ENCODE measurements at places on chromosomes 6 and 20.

DNA sequence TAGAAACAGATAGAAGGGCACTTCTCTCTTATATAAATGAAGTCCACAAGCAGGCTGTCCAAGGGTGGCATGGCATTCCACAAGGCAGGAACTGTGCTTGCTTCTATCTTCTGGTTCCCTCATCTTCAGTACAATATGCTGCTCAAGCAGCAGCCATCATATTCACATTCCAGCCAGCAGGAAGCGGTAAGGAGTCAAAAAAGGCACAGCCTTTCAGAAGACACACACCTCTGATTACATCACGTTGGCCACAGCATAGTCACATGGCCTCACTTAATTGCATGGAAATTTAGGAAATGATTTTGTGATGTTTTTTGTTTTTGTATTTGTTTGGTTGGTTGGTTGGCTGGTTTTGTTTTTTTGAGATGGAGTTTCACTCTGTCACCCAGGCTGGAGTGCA is 19.0 kb downstream of the REM1 start:
- no peak for DNase-seq

GRCh38 chr6:120935908-120936307 is 398.4 kb downstream of the TBC1D32 start:
- no peak for DNase-seq

DNA sequence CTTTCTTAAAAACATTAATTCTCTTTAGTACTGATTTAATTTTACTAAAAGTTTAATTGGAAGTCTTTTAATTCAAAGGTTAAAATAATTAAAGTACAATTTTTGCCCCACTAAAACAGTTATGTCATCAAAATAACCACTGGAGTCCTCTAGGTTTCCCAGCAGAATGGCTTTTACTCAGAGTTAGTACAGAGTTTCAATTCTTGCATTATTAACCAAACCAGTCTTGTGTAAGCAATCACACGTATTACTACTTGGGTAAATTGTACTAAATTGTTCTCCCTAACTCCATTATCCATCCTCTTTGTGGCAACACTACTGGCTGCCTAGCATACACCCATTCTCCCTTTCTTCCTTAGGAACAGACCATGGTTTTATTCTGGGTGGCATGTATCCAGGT is 36.9 kb downstream of the CDK19 start:
- no peak for DNase-seq

DNA sequence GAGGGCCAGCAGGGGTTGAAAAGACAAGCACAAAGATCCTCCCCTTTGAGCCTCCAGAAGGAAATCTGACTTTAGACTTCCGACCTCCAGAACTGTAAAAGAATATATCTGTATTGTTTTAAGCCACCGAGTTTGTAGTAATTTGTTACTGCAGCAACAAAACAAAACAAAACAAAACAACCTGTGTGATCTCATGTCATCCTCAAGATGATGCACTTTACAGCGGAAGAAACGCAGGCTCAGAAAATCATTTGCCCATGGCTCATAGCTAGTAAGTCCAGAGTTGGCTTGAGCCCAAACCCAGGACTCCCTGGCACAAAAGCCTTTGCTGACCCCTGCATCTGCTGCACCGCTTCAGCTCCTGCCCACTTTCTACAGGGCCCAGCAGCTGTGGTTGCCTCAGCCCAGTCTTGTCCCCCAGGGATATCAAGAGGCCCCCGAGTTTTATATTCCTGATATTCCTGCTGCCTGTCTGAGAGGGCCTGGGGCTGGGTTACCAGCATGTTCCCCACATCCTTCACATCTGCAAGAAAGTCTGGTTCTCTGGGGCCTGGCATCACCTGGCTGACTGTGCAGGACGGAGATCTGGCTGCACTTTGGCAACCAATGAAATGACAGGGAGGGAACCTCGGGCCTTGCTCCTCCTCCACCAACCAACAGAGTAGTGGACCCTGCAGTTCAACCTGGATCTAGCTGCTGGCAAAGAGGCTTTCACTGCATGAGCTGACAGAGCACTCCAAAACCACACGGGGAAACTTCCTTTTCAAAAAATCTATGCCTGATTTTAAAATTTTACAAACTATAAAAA is 56.9 kb downstream of the JPH2 start:
- DNase-seq, result no peak

GRCh38 chr6:80988892-80989291 is 763.6 kb downstream of the TENT5A start:
- no peak for DNase-seq

DNA sequence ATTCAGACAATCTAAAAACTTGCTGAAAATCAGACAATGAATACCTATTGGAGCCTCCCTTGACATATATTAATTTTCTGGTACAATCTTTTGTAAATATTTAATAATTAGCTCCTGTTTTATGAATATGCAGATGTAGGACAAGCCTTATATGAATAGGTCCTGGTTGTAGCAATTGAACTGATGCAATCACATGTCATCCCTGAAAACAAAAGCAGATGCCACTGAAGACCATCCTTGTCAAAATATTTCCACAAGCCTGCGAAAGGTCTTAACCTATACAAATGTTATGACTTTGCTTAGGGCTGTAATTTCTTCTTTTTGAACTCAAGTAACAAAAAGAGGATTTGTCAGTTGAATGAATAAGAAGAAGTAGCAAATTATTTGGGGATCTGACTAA is 722.1 kb downstream of the EYS start:
- DNase-seq, result no peak

DNA sequence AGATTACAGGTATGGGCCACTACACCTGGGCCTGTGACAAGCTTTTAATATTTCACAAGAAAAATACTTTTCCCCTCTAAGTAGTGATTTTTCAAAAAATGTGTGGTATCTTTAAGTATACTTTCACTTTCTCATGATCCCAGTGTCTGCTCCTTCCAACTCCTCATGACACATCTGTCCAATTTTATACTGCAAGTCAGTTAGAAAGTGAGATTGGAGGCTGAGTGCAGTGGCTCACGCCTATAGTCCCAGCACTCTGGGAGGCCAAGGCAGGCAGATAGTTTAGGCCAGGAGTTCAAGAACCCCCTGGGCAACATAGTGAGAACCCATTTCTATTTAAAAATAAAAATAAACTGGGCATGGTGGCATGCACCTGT is 20.2 kb downstream of the PIM1 start:
- DNase-seq, result no peak

DNA sequence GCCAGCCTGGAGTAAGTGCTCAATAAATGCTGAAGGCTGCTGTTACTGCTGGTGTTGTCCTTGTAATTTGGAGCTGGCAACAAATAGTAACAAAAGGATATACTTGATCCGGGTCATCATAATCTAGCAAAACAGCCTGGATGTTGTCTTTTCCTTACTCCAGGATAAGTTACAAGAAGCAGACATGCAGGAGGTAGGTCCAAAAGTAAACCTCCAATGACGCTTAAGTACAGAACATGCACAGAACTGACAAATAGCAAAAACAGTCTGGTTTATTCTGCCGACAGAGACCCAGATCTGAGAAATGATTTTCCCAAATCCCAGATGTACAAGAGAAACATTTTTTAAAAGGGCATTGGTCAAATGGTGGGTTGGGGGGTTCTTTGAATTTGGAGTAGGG is 93.0 kb upstream of the KCNK16 start:
- no peak for DNase-seq

GRCh38 chr6:125584468-125584939 is 164.9 kb upstream of the HEY2 start:
- DNase-seq, result no peak

GRCh38 chr6:15620611-15621010 is 42.2 kb downstream of the DTNBP1 start:
- DNase-seq, result no peak

DNA sequence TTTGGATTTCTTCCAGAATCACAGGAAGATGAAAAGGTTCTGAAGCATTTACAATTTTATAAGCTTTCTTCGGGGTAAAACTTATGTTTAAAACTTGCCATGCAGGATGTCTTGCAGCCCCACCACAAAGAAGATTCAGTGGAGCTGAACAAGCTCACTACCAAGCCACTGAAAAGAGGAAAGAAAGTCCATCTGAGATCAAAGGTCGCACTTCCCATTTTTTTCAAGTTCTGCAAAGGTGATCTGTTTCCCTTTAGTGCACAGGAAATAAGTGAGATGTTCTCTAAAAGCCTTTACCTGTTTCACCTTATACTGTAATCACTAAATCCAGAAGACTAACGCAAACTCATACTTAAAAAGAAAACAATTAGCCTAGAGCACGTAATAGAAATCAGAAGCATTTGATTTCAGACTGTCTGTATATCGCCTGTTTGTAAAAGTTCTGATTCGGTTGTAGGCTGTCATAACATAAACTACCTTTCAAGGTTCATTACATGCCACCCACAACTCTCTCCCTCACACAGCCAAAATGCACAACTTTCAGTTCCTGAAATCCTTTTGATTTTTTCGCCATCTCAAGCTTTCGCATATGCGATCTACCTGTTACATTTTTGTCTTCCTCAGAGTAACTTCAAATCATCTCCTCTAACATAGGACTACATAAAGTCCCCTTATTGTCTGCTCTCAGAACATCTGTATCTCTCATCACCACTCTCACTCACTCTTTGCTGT is 1.8 kb downstream of the ECHDC1 start:
- DNase-seq, result no peak

DNA sequence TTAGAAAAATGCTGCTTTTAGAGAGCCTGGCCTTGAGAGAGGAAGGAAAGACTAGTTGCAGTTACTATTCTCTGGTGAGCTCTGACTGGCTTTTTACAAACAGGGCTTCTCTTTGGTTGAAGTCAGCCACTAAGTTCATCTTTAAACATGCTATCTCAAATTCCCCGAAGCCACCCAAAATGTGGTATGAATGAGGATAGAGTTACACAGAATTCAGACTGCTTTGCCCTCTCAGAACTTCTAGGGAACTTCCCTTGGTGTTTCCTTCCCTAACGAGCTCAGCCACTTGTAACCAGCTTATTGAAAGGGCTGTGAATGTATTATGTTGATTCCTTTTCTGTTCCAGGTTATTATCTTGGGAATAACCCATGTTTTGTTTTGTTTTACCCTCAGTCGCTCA is 73.5 kb downstream of the EFHC1 start:
- no peak for DNase-seq

- DNase-seq, result no peak
Measured at GRCh38 chr6:101683884-101684283, 290.4 kb downstream of the GRIK2 start.
